ENCODE measurements at places on chromosomes 5 and 9.

DNA sequence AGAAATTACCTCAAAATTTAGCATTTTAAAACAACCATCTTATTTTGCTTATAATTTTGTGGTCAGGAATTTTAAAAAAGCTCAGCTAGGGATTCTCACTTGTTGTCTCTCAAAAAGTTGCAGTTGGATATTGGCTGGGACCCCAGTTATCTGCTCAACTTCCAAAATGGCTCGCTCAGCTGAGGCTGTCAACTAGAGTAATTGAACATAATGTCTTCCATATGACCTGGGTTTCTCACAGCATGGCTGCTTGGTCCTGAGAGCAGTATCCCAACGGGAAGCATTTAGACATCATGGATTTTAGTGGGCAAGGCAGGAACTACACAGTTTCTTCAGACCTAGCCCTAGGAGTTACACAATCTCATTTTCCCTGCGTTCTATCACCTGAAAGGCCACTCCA, 63.6 kb upstream of the SPEF2 start:
- DNase-seq: no peak

- DNase-seq: no peak
Measured at GRCh38 chr5:2894736-2895135, 143.3 kb upstream of the IRX2 start.

DNA sequence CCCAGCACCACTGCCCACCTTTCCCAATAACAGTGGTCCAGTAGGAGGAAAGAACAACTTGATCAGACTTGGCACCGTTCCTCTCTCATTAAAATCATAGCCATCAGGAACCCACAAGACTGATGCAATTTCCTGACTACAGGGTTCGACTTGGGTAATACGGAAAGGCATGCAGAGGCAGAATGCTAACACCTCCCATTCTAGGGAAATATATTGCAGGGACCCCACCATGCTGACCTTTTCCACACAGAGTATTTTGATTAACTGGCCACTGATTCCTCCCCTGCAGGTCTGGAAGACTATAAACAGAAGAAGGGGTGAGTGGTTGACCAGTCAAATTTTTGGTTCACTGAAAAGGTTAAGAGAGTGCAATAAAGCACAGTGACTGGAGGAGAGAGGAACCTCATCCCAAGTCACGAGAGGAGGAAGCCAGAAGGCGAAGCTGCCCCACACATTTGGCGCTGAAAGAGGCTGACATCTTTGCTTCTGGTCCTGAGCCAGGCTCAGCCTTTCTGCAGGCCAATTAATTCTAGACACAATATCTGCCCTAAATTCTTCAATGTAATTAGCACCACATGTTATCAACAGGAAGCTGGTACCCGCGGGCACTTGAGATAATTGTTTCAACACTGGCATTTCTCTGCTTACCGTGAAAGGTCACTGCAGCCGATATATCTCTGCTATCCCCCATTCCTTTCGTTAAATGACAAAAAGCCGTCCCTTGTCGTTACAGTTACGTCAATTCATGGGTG, 64.7 kb upstream of the SPOCK1 start:
- DNase-seq: no peak

GRCh38 chr5:117252566-117252965, 677.9 kb upstream of the SEMA6A start:
- DNase-seq: no peak

DNA sequence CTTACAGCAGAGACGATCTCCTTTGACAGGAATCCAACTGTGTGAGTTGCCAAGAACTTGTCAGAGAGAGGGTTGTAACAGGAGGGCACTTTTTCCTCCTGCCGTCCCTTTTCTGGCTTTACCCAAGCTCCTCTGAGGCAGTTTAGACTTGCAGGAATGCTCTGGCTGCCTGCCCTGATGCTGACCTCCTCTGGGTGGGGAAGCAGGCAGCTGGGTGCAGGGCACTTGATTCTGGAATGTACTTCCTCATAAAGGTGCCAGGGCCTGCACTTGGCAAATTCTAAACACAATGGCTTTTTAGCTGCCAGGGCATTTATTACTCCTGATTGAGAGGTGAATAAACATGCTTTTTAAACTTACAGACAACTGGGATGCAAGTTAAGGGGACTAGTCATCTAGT, 190.4 kb downstream of the EPB41L4A start:
- no peak for DNase-seq
